ENCODE measurements at places on chromosomes 3 and 15. TPM values are rescaled to one million over a fixed set of nuclear protein-coding genes. Genes with fewer than 3 reads are reported as not detected.

The CD200R1 gene
- total RNA-seq, result not detected

The C3orf62 gene
- total RNA-seq, result 2.1 TPM

The GOLGA8J gene
- 0.16 TPM for total RNA-seq

The SCAANT1 gene
- total RNA-seq, result not detected

The P2RY1 gene
- total RNA-seq, result 4.8 TPM

The CPNE4 gene
- total RNA-seq, result not detected

The EEF1AKMT4 gene
- 16.5 TPM for total RNA-seq

DNA sequence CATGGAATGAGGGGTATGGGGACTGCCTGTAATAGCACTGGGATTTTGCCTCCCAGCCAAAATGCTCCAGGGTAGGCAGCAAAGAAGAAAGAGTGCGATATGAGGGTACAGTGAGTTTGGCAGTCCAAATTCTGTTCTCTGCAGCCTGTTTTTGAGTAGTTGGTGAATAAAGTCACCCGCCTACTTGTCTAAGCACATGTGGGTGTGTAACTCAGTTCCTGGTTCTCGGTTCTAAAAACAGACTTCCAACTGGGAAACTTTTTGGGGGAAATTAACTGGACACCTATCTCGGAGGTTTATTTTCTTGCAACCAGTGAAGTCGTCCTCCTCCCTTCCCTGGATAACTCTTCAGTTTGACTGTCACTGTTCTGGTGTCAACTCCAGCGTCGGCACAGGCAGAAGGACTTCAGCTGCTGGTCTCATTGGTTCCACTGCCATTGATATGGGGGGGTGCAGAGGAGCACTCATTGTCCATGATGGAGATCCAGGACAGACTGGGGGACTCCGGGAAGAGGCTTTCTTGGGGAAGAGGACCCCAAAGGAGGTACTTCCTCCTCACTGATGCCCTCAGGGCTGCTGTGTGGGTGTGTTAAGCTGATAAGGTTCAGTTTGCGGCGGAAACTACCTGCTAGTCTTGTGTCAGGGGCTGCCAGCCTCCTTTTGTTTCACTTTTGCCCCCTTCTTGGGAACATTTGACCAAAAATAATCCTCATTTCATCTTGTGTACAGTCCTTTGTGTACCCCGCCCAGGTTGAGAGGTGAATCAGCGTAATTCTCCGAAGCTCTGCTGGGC, 13.2 kb downstream of the GHRL start:
- no peak for DNase-seq

GRCh38 chr3:112132554-112132953, 494 bp downstream of the GCSAM start:
- DNase-seq, result no peak

DNA sequence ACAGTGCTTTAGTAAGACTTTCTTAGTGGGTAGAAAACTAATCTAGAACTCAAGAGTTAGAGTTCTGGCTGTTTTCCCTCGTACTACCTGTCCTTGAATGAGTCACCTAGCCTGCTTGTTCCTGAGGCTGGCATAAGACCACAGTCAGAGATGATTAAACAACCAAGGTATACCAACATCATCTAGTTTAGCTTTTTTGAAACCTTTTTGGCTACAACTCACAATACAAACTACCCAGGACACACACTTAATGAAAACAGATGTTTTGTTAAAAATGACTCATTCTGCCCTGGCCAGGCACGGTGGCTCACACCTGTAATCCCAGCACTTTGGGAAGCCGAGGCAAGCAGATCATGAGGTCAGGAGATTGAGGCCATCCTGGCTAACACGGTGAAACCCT, 4.6 kb downstream of the MCCC1 start:
- no peak for DNase-seq

DNA sequence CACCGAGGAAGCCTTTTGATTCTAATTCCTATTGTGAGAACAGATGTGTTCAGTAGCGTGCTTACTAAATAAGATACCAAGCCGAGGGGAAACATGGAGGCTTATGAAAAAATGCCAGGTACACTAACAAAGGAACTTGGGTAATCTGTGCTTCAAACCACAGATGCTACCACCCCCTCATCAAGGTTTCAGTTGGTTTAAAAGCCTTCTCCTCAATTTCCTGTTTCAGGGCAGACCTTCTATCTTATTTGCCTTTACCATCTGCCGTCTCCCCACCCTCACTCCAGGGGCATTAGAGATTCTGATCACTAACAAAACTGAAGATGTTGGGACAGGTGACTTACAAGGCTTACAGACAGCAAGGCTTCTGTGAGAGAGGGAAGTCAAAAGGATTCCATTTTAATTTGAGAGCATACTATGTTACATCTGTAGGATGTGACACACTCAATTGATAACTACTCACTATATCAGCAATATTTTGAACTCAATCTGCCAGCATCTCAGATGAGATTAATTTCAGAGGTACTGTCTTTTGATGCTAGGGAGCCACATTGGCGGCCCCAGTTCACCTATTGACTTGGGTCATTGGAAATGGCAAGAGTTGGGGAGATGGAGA, 60.6 kb upstream of the PLCL2 start:
- DNase-seq, result no peak

- DNase-seq, result peak; percentile 4
Observed at GRCh38 chr3:62100282-62100989, 272.9 kb downstream of the FEZF2 start.

DNA sequence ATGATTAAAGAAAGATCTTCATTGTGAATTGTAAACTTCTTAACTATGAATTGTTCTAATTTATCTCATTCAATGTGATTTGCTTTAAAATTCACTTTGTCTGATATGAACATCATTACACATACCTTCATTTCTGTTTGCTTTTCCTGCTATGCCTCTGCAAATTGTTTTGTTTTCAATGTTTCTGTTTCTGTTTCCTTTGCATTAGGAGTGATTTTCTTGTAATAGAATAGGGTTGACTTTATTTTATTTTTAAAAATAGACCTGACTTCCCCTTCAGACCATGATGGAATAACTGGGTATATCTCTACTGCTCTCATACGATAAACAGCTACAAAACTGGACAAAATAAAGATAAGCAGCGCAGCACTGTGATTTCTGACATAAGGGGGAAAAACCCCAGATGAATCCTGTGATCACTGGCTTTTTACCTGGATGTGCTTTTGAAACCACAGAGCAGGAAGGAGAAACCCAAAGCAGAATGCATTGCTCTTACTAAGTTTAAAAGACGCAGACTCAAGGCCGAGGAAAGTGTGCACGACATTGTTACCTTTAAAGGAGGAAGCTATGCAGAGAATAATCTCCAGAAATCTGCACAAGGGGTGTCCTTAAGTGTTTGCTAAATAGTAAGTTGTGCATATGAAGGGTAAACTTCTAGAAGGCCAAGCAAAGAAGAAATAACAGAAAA, 420.2 kb downstream of the TBC1D5 start:
- no peak for DNase-seq

- DNase-seq, result no peak
Observed at GRCh38 chr3:119541547-119541946, 17.9 kb downstream of the CD80 start.

GRCh38 chr15:83380682-83381081, 66.5 kb upstream of the SH3GL3 start:
- DNase-seq, result peak; percentile 22

DNA sequence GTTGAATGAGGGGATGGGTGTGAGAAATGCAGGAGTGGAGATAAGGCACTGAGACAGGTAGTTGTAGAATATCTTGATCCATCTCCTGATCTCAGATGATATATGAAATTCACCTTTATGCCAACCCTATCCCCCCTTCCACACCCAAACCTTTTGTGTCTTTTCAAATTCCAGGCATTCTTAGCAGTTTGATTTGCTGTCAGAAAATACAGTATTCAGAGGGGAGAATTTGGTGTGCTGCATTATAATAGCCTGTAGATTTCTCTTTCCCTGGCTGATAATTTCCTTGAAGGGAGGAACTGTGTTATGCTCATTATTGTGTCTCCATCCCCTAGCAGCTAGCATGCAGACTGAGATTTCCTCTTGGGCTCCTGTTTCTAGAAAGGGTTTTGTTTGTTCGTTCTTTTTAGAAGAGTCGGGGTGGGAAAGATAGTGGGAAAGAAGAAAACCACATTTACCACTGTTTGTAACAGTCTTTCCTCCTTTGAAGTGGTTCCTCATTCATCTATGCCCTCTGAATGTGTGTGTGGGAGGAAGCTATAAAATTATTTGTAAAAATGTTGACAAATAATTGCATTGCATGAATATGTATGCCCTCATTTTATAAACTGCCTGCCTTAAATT, 373.4 kb downstream of the DIPK2A start:
- DNase-seq, result no peak

DNA sequence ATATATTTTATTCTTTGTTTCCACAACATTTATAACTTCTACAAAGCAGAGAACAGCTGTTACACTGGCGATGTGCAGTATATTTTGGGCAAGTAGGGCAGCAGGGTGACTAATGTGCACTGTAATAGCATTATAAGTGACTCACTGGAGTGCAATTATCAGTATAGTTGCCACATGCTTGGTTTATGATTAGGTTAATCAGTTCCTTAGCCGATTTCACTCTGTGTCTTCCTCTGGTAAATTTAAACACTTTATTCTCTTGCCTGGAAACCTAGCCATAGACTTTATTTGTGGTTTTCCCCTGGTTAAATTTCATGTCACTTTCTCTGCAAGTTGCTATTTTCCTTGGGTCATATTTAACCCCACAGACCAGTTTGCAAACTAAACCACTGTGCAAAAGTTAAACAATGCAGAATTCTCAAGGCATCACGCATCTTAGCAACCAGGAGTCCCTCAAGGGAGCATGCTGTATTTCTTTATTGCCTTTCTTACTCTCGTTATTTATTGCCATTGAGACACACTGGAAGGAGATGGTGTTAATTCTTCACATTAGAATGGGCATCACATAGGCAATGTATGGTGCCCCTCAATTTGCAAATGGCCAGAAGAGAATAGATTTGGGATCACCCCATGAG, 690.2 kb upstream of the DPPA4 start:
- DNase-seq, result no peak
